ENCODE measurements at places on chromosomes 16 and 17.

GRCh38 chr17:68334393-68334792 lies 43.1 kb downstream of the ARSG start:
- no peak for DNase-seq

GRCh38 chr17:77513045-77513444 lies 372.3 kb downstream of the SEC14L1 start:
- DNase-seq: no peak

DNA sequence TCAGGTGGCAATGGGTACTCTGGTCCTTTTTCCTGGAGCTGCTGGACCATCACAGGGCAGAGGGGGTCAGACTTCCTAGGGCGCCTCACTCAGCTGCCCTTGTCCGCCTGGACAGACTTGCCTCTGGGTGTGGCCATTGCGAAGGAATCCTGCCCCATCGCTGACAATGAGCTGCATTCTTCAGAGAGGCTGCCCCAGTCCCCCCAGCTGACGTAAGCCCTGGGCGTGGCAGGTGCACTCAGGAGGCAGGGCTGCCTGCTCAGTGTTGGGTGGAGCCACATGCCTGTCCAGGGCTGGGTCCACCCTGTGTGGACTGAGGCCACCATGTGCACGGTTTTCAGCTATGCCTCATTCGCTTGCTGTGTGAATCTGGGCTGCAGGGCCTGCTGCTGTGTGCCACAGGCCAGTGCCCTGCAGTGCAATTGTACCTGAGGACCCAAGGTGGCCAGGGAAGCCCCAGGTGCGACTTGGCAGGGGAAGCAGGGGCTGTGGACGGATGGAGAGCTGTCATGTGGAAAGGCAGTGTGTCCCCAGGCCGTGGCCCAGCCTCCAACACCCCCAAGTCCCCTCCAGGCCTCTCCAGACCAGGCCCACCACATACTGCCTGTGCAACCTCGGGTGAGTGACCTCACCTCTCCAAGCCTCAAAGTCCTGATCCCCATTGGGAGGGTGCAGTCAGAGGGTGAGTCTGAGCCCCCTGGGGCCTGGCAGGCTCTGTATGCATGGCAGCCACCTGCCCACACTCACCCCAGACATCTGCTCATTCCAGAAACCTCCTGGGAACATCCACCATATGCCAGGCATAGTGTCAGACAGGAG lies 14.0 kb upstream of the MPRIP start:
- DNase-seq: no peak

GRCh38 chr17:32319548-32319905 lies 22.4 kb downstream of the C17orf75 start:
- peak; percentile 89 for DNase-seq

GRCh38 chr16:4133897-4134372 lies 17.7 kb upstream of the ADCY9 start:
- no peak for DNase-seq

DNA sequence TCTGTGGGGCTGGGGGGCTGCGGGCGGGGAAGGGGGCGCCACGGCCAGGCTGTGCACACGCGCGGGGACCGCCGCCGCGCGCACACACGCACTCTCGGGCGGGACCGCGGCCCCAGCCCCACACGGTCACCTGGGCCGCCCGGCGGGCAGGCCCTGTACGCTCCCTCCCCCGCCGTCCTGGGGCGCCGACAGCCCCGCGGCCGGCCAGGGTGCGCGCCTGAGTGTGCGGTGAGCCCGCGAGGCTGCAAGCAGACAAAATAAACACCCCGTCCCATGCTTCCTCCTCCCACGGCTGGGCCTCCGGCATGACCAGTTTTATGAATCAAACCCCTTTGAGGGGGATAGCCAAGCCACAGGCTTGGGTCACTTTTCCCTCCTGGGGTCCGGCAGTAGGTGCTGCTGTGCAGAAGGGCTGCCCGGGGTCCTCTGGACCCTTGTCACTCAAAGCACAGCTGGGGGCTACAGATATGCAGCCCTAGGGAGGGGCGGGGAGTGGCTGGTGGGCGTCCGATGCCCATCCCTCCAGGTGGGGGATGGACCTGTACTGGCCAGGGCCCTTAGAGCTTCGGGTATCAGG lies 441 bp downstream of the VASN start:
- DNase-seq: peak; percentile 44

- no peak for DNase-seq
These were observed 52.8 kb downstream of the SDK2 start for GRCh38 chr17:73591296-73592078.

DNA sequence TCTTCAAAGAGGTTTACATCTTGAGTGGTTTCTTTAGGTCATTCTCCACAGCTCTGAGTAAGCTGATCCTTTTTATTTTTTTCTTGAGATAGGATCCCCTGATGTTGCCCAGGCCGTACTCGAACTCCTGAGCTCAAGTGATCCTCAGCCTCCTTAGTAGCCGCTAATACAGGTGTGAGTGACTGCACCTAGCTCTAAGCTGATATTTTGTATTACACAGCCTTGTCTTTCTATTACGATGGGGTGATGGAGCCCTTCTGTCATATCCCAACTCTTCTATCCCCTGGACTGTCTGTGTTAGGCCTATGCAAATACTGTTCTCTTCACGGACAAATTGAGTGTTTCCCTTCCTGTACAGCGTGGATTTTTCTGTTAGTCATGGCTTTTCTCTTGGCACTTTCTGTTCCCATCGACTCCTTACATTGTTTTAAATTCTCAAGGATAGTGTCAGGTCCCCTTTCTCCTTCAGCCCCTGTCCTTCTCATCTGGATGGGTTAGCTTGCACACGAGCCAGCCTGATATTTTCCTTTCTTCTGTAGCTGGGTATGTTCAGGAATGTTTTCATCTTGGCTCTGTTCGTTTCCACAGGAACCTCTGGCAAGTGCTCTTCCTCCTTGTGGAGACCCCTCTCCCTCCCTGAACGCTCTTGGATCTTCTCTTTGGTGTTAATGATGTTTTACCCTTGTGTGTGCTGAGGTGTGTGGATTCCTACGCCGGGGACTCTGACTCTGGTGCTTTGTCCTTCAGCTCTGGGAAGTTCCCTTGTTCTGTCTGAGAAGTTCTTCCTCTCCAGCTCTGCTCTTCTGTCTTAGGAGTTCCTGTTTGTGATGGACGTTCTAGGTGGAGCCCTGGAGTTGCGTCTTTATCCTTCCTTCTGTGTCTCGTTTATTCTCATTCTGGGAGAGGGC lies 2.3 kb downstream of the BANP start:
- DNase-seq: peak; percentile 92

DNA sequence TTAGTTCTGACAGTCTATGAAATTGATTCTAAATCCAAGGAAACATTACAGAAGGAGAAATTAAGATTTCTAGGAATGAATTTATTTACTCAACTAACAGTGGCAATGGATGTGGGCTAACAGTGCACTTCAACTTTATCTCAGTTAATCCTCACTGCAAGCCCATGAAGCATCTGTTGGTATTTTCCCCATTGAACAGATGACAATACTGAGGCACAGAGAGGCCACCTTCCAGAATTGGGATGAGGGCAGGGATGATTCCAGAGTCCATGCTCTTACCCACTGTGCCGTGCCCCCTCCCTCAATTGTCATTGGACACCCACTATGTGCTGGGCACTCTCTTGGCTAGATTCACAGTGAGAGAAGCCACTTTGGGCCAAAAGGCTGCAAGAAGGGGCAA lies 89.0 kb downstream of the XYLT1 start:
- no peak for DNase-seq

DNA sequence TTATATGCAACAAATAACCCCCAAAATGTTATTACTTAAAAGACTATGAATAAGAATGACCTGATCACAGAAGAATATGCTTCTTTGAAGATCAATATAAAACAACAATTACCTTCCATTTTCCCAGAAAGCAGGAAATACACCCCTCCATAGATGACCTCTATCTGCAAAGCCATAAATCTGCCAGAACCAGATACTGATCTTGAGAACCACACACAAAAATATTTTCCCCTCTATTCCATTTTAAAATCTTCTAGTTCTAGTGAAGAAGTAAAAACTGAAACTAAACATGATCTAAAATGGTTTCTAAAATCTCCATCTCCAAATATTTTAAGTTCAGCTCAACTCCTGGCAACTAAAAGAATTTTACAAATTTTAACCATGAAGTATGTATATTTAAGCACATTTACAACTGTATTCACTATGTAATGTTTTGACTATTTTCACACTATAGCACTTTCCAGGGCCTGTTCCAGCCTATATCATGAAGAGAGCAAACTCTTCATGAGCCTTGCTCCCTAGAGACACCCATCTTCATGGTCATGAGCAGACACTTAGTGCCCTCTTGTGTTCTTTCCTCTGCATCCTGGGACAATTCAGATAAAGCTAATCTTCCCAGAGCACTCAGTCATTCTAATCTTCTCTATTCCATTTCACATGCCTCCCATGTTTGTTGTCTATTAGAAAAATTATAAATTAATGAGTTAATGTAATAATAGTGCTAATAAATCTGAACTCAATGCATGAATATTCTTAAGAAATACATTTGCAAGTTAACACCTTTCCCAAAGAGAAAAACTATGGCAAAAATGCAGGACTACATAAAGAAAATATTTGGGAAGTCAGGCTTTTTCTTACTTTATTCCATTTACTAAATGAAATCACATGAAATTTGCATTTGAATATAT lies 87.0 kb downstream of the HELZ start:
- no peak for DNase-seq

DNA sequence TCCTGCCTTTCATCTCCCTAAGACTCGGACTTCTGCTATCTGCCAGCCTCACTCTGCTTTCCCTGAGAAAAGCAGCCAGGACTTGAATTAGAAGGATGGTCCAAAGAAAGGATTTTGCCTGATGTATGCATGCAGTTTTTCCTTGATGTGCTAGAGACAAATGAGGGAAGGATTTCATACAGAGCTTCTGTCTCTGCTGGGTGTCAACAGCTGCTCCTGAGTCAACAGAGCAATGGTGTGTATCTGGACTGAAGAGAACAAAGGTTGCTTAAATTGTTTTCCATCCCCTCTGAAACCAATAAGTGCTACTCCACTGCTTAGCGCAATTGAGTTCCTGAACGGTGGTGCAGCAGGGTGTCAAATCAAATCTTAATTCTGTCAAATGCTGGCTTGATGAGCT lies 680.6 kb upstream of the C16orf82 start:
- no peak for DNase-seq

DNA sequence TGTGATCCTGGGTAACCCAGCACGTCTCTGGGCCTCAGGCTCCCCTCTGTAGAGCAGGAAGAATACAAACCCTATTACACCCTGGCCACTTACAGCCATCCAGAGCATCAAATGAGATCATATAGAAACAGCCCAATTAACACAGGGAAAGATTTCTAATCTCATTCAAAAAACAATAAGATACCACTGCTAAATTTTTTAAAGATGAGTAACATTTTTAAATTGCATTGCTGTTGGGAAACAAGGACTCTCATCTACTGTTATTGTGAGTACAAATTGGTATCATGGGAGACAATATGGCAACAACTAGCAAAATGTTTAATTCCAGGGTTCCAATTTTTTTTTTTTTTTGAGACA lies 41.1 kb downstream of the SRL start:
- no peak for DNase-seq

GRCh38 chr16:61146429-61146828 lies 889.8 kb downstream of the CDH8 start:
- DNase-seq: no peak

- no peak for DNase-seq
These were observed 2.4 kb upstream of the SLC5A10 start for GRCh38 chr17:18949566-18949965.

DNA sequence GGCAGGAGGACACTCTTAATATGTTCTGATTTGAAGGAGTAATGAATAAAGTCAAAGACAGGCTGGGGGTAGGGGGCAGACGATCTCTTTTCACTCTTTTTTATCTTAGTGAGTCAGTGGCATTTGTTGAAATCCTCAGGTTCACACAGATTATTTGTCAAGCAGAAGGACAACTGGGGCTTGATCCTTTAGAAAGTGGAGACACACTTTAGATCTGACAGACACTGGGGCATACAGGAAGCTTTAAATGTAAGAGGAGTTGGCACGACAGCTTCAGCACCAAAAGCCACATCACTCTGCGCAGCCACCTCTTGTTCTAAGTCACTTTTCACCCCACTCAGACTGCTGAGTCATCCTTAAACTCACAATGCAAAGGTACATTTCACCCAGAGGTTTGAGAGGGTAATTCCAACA lies 121.5 kb downstream of the STXBP4 start:
- DNase-seq: no peak

DNA sequence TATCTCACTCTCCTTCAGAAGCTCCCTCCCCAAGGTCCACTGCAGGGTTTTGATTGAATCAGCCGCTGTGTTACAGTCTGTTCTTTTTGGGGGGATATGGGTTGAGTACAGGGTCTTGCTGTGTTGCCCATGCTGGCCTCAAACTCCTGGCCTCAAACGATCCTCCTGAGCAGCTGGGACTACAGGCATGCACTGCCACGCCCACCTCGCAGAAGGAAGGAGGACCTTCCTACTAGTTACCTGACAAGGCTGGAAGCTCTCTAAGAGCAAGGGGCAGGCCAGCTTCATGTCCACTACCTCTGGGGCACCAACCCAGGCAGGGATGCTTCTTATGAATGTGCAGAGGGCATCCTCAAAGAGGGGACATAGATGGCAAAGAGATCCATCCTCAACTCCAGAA lies 1.9 kb upstream of the MMP28 start:
- no peak for DNase-seq

GRCh38 chr17:8463099-8463498 lies 27.4 kb downstream of the NDEL1 start:
- DNase-seq: peak; percentile 65

- peak; percentile 42 for DNase-seq
These were observed 153.8 kb downstream of the SNX11 start for GRCh38 chr17:48261297-48261880.

DNA sequence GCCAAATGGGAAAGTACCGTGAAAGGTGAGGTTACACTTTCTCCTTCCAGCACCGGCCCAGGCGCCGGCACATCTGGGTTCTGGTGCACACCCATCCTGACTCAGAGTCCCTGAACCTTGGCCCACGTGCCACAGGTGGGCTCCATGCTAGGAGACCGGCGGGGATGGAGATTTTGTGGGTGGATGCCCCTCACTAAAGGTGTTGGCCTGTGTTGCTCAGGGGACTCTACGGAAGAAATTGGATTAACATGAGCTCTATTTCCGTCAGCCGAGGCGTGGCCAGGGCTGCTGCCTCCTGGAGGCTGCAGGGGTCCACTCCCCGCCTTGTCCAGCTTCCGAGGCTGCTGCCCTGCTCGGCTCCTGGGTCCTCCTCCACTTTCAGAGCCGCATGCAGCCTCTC lies 30.8 kb downstream of the FBXO31 start:
- no peak for DNase-seq

DNA sequence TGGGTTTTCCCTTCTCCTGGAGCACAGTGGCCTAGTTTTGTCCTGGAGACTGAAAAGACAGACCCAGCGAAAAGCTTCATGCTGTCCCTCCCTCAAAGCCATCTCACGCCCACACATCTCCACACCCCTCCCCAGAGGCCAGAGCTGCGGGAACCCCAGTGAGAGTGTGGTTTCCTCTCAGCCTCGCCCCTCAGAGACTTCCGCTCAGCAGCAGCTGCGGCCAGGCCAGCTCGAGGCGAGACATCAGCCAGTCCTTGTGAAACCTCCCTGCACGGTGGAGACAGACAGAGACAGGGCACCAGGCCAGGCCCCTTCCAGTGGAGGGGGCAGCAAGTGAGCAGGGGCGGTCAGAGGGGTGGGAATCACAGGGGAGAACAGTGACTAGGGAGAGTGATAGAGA lies 77.0 kb upstream of the TNRC6C start:
- DNase-seq: peak; percentile 95

- DNase-seq: no peak
These were observed 99.3 kb downstream of the STXBP4 start for GRCh38 chr17:55067697-55068439.

- no peak for DNase-seq
These were observed 99.2 kb upstream of the TMEM97 start for GRCh38 chr17:28219771-28220170.

Data from suppressor macrophage treated with lipopolysaccharide for 1 hour (primary cell).